ENCODE measurements at places on chromosomes 11 and 22.

GRCh38 chr11:32893093-32893342 lies 407 bp downstream of the QSER1 start:
- DNase-seq, result no peak

- peak; percentile 10 for DNase-seq
Measured at GRCh38 chr22:40450616-40451015, 80.2 kb downstream of the SGSM3 start.

DNA sequence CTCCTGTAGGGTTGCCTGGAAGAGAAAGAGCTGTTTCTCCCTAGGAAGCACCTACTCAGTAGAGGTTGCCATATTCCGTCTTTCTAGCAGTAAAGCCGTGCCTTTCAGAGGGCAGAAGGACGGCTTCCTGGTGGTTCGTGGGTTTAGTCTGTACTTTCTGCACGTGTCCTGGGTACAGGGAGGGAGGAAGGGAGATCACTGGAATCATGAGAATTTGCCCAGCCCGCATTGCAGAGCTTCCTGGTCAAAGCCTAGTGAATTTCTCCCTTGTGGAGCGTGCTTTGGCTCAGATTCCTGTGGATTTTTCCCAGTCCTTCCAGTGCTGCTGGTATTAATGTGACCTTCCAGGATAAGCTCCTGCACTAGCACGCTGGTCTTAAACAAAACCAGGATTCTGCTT lies 44.9 kb downstream of the GRAMD1B start:
- peak; percentile 27 for DNase-seq

DNA sequence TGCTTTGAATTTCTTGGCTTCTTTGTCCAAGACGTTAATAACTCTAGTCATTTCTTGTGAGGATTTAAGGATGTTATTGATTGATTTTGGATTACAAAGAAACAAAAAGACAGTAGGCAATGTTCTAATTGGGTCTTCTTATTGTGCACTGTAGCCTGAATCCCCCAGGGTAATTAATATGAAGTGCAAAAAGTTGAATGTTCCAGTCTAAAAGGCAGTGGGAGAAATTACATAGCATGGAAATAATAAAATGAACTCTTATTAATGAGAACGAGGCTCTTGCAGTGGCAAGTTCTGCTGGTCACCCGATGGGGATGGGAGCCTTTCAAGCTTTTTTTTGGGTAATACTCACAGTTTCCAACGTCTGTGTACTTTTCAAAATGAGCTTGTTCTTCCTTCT lies 45.6 kb downstream of the UBASH3B start:
- no peak for DNase-seq

DNA sequence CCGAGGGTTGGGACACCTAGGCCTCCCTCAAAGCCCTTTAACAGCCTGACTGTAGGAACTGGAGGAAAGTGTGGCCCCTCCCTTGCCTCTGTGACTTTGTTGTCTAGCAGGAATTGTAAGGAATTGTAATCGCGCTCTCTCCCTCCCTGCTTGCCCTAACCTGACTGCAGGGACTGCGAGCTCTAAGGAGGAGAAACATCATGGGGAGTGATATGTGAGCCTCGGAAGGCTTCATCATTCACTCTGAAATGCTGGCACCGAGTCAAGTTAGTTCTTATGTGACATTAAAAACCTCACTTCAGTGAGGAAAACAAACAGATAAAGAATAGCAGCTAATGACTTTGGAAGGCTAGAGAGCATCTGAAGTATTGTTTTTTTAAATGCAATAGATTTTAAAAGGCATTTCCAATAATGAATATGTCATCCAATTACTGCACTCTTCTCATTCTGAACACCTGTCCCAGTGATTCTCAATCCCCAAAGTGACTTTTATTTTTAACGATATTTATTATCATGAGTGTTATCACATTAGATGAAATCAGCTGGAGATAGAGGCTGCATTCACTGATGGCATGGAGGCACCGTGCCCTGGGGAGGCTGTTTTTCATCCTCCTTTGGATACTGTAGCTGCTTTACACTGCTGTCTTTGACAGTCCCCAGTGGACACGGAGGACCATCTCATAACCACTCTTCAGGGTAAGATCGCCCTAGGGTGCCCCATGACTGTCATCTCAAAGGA lies 58.5 kb upstream of the NTM start:
- peak; percentile 27 for DNase-seq

DNA sequence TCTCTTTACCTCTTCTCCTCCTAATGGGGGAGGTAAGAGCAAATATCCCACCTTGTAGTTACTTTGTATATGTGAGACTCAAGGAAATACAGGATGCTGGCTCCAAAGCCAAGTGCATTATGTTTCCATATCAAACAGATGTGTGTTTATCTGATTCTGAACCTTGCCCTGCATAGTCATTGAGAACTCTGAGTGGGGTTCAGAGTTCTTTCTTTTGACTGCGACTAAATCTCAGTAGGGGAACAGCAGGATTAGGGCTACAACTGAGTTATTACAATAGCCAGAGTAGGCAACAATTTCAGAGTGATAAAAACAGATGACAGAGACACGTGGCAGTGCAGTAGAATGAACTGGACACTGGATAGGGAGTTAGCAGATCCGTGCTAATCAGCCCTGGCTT lies 34.1 kb upstream of the TLCD5 start:
- no peak for DNase-seq

GRCh38 chr11:113644605-113645004 lies 61.5 kb downstream of the TMPRSS5 start:
- peak; percentile 19 for DNase-seq

GRCh38 chr11:96012086-96012824 lies 88.3 kb upstream of the MTMR2 start:
- peak; percentile 99 for DNase-seq

- no peak for DNase-seq
Measured at GRCh38 chr22:38310518-38311322, 6.5 kb downstream of the CSNK1E start.

GRCh38 chr22:38026130-38027111 lies 30.8 kb upstream of the PICK1 start:
- no peak for DNase-seq

- no peak for DNase-seq
Measured at GRCh38 chr11:123601136-123601535, 53.3 kb downstream of the SCN3B start.

DNA sequence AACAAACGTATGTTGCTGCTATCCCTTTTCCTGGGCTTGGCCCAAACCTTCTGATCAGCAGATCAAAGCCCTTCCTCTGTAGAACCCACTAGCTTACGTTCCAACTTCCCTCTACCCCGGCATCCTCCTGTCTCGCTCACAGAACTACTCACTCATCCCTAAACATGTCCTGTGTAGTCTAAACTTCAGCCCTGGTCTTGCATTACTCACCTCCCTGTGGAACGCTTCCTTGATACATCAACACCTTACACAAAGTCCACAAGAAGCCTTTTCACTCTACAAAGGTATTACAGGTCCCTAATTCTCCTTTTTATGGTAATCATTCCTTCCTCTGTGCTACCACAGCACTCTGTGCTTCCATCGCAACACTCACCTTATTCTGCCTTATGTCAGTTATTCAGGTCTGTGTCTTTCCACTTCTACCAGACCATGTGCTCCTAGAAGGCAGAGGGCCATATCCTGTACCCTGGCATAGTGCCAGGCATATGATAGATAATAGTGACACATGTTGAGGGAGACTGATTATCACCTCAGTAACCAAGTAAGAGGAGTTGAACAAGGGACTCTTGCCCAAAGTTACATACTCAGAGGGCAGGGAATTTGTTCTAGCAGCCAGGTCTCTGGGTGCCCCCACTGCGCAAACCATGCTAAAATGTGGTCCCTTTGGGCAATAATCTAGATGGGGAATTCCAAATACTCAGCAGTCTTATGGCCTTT lies 41.6 kb downstream of the USP35 start:
- DNase-seq, result peak; percentile 65

DNA sequence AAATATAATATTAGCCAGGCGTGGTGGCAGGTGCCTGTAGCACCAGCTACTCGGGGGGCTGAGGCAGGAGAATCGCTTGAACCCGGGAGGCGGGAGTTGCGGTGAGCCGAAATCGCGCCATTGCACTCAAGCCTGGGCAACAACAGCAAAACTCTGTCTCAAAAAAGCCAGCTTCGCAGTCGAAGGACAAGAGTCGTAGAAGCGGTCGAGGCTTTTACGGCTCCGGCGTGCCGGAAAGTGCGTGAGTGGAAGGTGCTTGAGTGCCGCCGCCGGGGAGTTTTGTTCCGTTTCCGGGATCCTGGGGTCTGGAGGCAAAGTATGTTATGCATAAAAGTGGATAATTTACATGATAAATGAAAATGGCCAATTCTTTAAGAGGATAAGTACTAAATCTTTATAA lies 43.6 kb downstream of the SYN3 start:
- no peak for DNase-seq

GRCh38 chr22:40176921-40177737 lies 596 bp upstream of the TNRC6B start:
- DNase-seq, result peak; percentile 82

GRCh38 chr11:118609380-118610224 lies 2.2 kb downstream of the PHLDB1 start:
- DNase-seq, result peak; percentile 30

DNA sequence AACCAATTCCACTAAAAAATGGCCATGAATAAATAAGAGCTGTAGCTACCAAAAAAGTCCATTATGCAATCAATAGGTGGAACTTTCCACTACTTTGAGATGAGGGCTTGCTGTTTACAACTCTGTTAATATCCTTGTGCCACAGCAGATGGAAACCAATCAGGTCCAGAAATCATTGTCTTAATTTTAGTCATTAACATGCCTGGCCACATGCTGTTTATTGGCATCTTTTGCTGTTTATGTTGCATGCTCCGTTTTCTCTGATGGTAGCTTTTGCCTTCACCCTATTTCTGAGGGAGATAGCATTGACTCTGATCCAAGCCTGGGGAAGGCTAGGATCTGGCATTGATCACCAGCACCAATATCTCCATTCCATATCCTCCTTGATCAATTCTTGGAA lies 192.9 kb upstream of the SEZ6L start:
- DNase-seq, result peak; percentile 21

- DNase-seq, result no peak
Measured at GRCh38 chr11:62149986-62150886, 26.4 kb downstream of the INCENP start.

- DNase-seq, result no peak
Measured at GRCh38 chr11:75945947-75946346, 130.9 kb downstream of the UVRAG start.

- DNase-seq, result peak; percentile 29
Measured at GRCh38 chr11:57359896-57360690, 20.9 kb downstream of the PRG3 start.

DNA sequence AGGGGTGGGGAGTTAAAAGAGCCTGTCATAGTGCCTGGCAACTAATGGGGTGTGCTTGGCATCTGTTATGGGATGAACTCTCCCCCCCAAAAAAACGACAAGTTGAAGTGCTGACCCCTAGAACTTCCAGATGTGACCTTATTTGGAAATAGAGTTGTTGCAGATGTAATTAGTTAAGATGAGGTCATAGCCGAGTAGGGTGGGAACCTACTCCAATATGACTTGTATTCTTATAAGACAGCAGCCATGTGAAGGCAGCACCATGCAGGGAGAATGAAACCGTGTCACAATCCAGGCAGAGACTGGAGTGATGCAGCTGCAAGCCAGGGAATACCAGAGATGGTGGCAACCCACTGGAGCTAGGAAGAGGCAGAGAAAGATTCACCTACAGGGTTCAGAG lies 394.5 kb downstream of the TENM4 start:
- DNase-seq, result peak; percentile 62

GRCh38 chr22:38114484-38115398 lies 4.3 kb upstream of the BAIAP2L2 start:
- DNase-seq, result peak; percentile 81

GRCh38 chr22:22130953-22131608 lies 113.5 kb upstream of the VPREB1 start:
- DNase-seq, result no peak

GRCh38 chr22:45972091-45972888 lies 4.7 kb downstream of the WNT7B start:
- DNase-seq, result no peak

DNA sequence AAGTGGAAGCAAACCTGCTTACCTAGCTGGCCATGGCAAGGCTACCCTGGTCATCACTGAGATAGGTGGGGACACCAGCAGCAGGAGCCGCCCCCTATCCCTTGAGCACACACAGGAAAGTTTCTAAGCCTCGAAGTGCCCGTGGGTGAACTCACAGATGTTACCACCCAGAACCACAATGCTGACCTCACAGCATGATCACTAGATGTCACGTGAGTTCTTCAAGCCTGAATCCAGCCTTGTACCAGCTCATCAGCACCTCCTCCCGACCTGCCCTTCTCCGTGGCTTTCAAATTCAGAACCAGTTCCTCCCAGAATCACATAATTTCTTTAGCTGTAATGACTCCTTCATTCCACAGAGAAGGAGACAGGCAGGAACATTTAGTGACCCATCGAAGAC lies 24.7 kb upstream of the TIMP3 start:
- DNase-seq, result no peak

All from NCI-H69 (cell line).